Lung (tissue), 17 donors: ENCODE measurements at places on chromosomes 1 and 21. TPM values are rescaled to one million over a fixed set of nuclear protein-coding genes. Genes with fewer than 3 reads are reported as not detected.

DNA sequence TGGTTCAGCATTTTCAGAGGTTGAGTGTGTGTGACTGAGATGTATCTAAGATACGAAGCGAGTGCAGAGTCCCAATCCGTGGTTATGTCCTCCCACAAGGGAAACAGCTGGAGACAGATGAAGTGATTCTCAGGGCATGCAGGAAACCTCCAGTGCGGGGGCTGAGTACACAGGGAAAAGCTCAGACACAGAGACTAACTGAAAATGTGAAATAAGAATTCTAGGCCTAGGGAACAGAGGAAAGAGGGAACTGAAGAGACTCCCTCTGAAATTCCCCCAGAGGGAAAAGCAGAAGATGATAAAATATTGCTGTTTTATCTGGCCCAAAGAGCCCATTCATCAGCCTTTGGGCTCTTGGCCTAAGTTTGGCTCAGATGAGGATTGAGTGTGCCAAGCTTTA lies 116.8 kb downstream of the LRRC53 start:
- peaks cover 2% of the 10 kb centered on the region for H3K36me3 ChIP-seq
- H3K27me3 ChIP-seq, result no peaks in the 10 kb centered on the region
- peaks cover 14% of the 10 kb centered on the region for H3K4me1 ChIP-seq
- peak overlapping the region; percentile 74 for H3K27ac ChIP-seq
- no peak overlapping the region for H3K4me3 ChIP-seq

- H3K27me3 ChIP-seq, result no peaks in the 10 kb centered on the region
- no peaks in the 10 kb centered on the region for H3K36me3 ChIP-seq
- no peak overlapping the region for H3K27ac ChIP-seq
- H3K4me1 ChIP-seq, result no peaks in the 10 kb centered on the region
- no peak for DNase-seq
These were observed 12.6 kb downstream of the LAX1 start for GRCh38 chr1:203777596-203777995.

SPRR4 gene
- not detected for total RNA-seq

GRCh38 chr1:92854101-92854785 lies 22.4 kb downstream of the RPL5 start:
- H3K4me3 ChIP-seq, result no peak overlapping the region
- H3K27ac ChIP-seq, result no peak overlapping the region
- no peaks in the 10 kb centered on the region for H3K36me3 ChIP-seq

- no peaks in the 10 kb centered on the region for H3K27me3 ChIP-seq
- no peak overlapping the region for H3K4me3 ChIP-seq
- no peaks in the 10 kb centered on the region for H3K36me3 ChIP-seq
- peak; percentile 6 for DNase-seq
These were observed 108.9 kb downstream of the IFI44 start for GRCh38 chr1:78758506-78758905.
